Naive B cell (primary cell): ENCODE measurements at places on chromosomes 2 and 18.

DNA sequence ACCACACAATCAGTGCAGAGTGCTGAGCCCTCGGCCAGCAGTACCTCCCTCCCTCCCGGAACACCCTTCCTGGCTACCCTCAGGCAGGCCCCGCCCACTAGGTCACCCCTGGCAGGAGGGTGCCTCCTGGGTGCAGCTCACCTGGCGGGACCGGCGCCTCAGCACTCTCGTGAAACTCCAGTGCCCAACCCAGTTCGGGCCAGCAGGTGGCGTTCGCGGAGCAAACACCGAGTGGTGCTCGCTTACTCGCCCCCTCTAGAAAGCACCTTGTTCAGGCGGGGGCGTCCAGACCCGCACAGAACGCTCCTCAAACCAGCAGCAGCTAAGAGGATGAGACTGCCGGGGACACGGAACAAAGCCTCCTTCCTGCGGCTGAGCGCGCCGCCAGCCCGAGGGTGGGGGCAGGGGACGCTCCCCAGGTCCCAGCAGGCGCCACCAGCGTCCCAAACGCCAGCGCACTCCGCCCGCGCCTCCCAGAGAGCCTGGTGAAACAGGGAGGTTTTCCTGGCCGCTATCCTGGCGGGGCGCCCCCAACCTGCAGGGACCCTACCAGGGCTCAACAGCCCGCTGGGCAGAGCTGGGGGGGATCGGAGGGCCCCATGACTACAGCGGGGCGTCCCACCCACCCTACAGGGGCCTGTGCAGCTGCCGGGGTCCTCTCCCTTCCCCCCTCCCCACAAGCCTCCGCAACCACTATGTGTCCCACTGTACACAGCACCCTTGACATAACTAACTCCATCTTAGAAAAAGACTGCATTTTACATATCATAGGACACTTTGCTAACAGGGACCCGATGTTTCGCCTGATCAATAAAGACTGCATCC lies 44.7 kb downstream of the MRPS5 start:
- peak; percentile 55 for DNase-seq

- DNase-seq = no peak
Measured at GRCh38 chr2:213678437-213679218, 394.4 kb downstream of the SPAG16 start.

DNA sequence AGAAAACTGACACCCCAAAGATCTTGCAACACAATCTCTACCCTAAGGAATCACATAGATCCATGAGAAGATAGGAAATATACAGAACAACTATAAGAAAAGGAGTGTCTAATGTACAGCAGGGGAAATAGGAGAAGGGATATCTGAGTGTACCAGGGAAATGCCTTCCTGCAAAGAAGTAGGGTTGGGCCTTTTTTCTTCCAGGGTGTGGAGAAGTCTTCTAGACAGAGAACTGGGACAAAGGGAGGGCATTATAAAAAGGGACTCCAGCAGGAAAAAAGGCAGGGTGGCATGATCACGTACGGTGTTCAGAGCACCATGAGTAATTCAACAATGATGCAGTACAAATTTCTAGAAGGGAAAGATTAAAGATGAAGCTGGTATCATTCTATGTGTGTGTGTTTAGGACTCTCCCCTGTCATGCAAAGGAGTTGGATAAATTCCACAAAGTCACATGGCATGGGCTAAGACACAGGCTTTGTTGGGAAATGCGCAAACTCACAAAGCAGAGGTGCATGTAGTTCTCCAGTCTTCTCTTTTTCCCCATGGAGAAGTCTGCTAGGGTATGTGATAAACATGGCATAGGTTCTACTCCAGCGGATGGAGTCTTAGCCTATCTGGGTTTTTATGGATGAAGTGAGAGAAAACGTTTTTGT lies 6.7 kb upstream of the SEC11C start:
- no peak for DNase-seq

DNA sequence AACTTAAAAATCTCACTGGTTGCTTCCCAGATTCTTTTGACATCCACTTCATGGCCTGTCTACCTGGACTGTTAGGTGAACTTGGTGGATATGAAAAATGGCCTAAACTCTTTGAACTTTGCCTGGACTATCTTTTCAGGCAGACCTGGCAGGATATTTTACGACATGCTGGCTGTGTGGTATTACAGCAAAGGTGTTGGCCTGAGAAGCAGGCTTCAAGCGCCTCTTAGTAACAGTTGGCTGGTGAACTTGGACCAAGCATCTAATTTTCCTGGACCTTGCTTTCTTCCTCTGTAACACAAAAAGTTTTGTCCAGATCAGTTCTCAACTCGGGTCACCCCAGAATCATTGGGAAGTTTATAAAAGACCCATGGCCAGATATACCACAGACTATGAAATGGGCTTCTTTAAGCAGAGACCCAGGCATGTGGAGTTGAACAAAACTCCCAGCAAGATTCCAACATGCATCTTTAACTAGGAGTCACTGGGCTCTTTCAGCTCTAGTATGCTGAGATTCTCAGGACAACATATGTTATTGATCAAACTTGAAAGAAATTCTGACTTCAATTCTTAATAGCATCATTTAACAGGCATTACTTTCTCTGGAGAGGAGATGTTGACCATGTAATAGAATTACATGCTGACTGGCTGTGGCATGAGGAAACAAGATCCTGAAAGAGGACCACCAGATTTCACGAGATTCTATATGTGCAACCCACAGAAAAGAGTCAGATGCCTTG lies 4.4 kb downstream of the LYPD1 start:
- DNase-seq = no peak

GRCh38 chr2:16553226-16553625 lies 112.4 kb downstream of the CYRIA start:
- DNase-seq = peak; percentile 11

DNA sequence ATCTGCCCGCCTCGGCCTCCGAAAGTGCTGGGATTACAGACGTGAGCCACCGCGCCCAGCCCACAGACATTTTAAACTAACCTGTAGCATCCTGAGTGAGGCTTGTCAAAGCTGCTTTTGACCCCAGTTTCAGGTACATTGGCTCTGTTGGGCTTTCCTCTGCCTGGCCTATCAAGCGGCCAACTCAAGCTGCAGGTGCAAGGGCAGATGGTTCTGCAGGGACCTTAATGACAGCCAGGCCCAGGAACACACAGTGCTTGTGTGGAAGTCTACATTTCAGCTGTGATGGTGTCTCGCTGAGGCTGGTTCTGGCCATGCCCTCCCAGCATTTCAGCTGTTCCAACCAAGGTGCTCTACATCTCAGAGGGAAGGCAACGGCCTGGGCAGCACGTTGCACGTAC lies 18.4 kb downstream of the INPP4A start:
- DNase-seq = no peak

GRCh38 chr2:207166349-207167098 lies 776 bp upstream of the KLF7 start:
- DNase-seq = peak; percentile 79

DNA sequence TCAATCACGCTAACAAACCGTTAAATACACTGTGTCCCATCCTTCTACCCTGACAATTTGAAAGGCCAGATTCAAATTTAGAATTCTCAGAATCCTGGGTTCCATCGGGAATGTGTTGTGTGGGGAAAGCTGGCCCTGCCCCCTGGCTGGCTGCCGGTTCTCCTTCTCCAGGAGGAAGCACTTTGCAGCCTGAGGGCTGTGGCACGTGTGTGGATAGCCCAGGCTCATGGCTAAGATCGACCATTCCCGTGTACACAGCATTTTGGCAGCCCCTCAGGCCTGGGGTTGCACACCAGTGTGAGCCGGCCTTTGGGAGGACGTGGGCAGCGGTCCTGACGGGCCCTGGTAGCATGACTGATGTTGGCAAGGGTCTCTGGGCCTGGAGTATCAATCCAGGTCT lies 51.0 kb upstream of the ROCK2 start:
- no peak for DNase-seq

- no peak for DNase-seq
Measured at GRCh38 chr2:55030766-55031165, 19.5 kb downstream of the RTN4 start.

- no peak for DNase-seq
Measured at GRCh38 chr2:238024986-238025385, 35.8 kb upstream of the SCLY start.

DNA sequence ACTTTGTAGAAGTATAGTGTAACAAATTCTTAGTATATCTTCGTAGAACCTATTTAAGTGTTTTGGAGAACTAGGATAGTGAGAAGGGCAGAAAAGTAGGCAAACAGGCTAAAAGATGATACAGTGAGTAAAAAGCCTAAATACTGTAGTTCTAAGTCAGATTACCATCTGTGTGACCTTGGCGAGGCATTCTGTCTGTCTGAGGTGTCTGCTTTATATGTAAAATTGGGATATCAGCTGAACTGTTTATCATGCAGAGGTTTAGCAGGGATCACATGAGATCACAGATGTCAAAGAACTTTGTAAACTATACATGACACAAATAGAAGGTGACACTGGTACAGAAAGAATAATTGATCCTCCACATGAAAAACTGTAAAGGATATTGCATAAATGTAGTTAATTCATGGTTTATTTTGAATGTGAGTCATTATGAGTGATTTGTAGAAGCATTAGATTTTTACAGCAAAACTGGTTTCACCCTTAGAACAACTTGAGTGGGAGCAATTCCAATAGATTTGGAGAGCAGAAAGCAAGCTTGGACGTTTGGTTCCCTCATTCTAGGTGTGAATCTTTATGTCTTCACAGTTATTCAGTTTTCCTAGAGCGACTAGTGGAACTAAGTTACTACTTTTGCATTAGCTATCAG lies 41.9 kb downstream of the TAF1B start:
- no peak for DNase-seq

GRCh38 chr18:58452454-58453166 lies 176.3 kb downstream of the ALPK2 start:
- no peak for DNase-seq

- no peak for DNase-seq
Measured at GRCh38 chr2:176959614-176960013, 253.0 kb upstream of the HNRNPA3 start.

GRCh38 chr18:24913507-24914170 lies 438.3 kb downstream of the ZNF521 start:
- DNase-seq = no peak

- DNase-seq = no peak
Measured at GRCh38 chr2:180029575-180029974, 22.5 kb upstream of the CWC22 start.

DNA sequence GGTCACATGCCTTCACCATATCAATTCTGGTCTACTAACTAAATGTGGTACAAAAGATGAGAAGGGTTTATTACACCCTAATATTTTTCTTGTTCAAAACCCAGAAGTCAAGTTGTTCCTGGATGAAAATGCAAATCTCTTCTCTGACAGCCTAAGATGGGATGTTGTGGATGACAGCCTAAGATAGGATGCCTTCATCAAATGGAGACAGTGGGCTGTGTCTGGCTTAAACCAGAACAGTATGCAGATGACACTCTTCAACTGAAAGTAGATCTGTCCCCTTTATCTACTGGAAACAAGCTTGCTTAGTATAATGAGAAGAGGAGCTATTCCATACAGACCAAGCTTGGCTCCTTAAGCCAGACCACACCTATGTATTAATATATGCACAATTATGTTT lies 17.7 kb downstream of the NXPH2 start:
- DNase-seq = no peak

DNA sequence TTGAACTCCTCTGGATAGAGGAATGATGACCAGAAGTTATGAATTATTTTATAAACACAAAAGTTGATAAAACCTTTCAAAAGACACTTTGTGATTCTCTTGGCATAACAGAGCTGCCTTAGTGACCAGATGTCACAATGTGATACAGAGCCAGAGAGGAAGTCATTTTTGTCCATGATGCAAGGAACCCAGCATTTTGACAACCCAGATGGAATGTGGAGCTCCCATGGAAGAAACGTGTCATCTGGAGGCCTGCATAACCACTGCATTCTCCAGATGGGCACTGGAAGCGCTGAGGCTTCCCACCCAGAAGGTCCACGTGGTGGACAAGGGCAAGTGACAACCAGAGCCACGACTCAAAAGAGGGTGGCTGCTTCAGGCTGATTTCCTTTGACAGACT lies 30.1 kb downstream of the HRH4 start:
- no peak for DNase-seq

GRCh38 chr2:44200011-44200410 lies 31.3 kb downstream of the PPM1B start:
- DNase-seq = no peak

DNA sequence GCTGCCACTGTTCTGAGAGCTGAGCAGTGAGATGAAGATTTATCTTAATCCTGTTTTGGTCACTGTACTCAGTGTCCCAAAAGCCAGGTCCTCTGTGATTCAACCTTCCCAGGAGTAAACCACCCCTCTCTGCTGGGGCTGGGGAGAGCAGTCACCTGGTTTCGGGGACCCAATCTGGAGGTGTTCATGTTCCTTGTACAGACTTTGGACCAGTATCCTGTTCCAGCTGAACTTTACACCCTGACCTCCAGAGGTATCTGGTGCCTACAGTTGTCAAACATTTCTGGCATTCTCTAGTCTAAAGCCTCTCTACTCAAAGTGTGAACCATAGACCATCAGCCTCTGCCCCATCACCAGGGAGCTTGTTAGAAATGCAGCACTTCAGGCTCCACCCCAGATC lies 22.1 kb downstream of the CERS6 start:
- no peak for DNase-seq

DNA sequence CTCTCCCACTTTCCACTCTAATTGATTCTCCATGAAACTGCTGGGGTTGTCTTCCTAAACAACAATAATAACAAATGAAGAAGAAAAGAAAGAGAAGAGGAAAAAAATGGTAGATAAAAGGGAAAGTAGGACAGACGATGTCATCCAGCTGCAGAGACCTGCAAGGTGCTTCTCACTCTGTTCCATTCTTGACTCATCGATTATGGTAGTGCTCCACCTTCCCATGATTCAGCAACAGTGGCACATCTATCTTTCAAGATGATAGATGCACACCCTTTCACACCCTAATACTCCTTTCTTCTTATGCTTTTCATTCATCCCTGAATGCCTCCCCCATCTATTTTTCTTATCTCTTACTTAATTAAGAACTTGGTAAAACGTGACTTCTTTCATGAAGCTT lies 610.2 kb downstream of the NR4A2 start:
- DNase-seq = no peak

GRCh38 chr2:150404147-150404546 lies 83.3 kb downstream of the RND3 start:
- DNase-seq = no peak

DNA sequence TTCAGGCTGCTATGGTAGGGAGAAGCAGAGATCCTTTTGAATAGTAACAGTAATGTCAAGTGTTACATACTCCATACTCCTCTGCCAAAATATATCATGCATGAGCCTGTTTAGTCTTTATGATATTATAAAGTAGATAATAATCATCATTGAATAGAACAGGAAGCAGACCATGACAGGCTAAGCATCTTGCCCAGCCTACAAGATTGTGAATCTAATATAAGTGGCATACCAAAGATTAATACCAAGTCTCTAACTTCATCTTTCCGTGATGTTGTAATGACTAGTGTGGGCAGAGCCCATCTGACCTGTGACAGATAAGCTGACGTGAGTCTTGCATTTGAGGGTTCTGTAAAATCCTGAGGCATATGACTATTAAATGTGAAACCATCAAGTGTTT lies 13.1 kb downstream of the NDUFB3 start:
- no peak for DNase-seq

DNA sequence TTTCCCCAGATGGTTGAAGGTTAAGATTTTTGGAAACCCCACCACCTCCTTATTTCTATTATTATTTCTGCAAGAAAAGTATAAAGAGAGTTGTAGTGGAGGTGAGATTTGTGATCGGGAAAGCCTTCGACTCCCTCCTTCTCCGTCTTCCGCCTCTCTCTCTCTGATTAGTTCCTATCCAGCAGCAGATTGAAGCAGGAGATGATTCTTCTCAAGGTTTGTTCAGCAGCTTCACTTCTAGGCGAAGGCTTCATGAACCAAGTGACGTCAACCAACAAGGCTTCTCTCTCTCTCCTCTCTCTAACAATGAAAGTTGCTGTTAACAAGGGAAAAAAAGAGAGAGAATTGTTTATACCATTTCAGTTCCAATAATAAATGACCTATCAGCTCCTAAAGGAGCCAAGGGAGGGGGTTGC lies at the start of gene BAZ2B:
BAZ2B (minus strand) TSS at position 263 of the 416 bp plus-strand sequence. CDS start 137,829 bp downstream, outside the sequence.
- DNase-seq = peak; percentile 23
